ENCODE measurements at places on chromosomes 3 and 15. TPM values are rescaled to one million over a fixed set of nuclear protein-coding genes. Genes with fewer than 3 reads are reported as not detected.
A peak's percentile ranks its signal among the peaks of the same experiment; 100 is the strongest.

- DNase-seq: no peak
- H3K27ac ChIP-seq: no peak overlapping the region
- no peak overlapping the region for H3K4me3 ChIP-seq
- no peaks in the 10 kb centered on the region for H3K27me3 ChIP-seq
- H3K4me1 ChIP-seq: peaks cover 6% of the 10 kb centered on the region
These were observed 39.2 kb upstream of the HERC1 start for GRCh38 chr15:63872759-63873510.

- DNase-seq: no peak
- no peak overlapping the region for H3K4me3 ChIP-seq
- H3K27me3 ChIP-seq: no peaks in the 10 kb centered on the region
- no peak overlapping the region for H3K27ac ChIP-seq
- no peaks in the 10 kb centered on the region for H3K4me1 ChIP-seq
These were observed 244.7 kb upstream of the NR2E3 start for GRCh38 chr15:71565631-71566160.

GRCh38 chr3:196073255-196073753 lies 8.6 kb downstream of the TFRC start:
- H3K4me3 ChIP-seq: no peak overlapping the region
- peaks cover 73% of the 10 kb centered on the region for H3K36me3 ChIP-seq
- DNase-seq: peak; percentile 57
- H3K27me3 ChIP-seq: no peaks in the 10 kb centered on the region
- H3K4me1 ChIP-seq: peaks cover 4% of the 10 kb centered on the region

- no peak overlapping the region for H3K4me3 ChIP-seq
- H3K27ac ChIP-seq: no peak overlapping the region
- H3K27me3 ChIP-seq: no peaks in the 10 kb centered on the region
- no peaks in the 10 kb centered on the region for H3K4me1 ChIP-seq
These were observed 845.5 kb downstream of the ROBO2 start for GRCh38 chr3:77885381-77885780.

GRCh38 chr3:12506201-12506709 lies 22.0 kb downstream of the TSEN2 start:
- no peak for DNase-seq
- H3K4me3 ChIP-seq: no peak overlapping the region
- H3K27me3 ChIP-seq: no peaks in the 10 kb centered on the region
- H3K4me1 ChIP-seq: no peaks in the 10 kb centered on the region

DNA sequence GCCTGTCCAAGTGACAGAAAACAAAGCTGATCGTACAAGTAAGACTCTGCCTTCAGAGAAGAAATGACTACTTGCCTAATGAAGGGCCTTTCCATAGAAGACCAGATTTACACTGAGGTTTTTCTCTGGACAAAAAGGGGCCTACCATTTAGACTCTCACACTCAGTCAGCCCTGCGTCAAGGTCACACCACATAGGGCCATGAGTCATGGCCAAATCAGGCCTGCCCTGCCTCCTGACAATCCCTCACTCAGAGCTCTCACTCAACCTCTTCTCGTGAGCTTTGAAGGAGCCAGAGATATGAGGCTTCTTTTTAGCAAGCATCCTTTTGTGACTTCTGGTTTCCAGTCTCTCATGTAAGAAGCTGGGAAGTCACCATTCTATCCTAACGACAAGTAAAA lies 68.1 kb upstream of the NMNAT3 start:
- H3K4me3 ChIP-seq: no peak overlapping the region
- no peaks in the 10 kb centered on the region for H3K4me1 ChIP-seq
- H3K36me3 ChIP-seq: no peaks in the 10 kb centered on the region
- no peaks in the 10 kb centered on the region for H3K27me3 ChIP-seq
- DNase-seq: no peak

GRCh38 chr15:51267051-51267702 lies 71.2 kb downstream of the CYP19A1 start:
- no peak overlapping the region for H3K27ac ChIP-seq
- H3K4me3 ChIP-seq: no peak overlapping the region
- DNase-seq: no peak

DNA sequence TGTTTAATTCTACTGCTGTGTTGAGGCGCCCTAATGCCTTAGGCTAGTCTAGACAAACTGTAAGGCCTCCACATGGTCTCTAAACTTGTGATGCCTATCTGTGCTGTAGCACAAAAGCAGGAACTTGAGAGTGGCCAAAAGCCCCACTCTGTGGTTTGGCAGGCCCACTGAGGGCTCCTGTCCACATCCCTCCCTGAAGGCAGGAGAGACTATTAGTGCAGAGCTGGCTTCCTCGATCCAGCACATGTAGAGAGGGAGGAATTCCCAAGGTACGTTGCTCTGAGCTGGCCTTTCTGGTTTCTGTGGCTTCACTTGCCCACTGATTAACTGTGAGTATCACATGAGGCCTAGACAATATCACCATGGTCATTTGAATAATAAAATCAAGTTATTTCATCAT lies 90.6 kb downstream of the POLR2M start:
- no peak for DNase-seq
- H3K4me1 ChIP-seq: no peaks in the 10 kb centered on the region
- no peaks in the 10 kb centered on the region for H3K27me3 ChIP-seq
- no peak overlapping the region for H3K27ac ChIP-seq

DNA sequence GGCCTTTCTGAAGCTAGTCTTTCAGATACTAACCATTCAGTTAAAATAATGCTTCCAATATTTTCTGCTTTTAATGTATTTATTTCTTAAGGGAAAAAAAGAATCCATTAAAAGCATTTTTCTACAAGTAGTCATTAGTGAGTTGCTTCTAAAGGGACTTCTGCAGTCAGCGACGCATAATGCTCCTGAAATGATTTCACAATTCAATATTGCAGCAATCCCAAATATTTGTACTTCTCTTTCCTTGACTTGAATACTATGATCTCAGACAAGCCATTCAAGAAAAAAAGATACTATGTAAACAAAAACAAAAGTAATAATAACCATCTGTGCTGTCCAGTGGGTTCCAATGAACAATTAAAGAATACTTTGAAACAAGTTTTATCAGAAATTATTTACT lies 681.0 kb downstream of the DIPK2A start:
- H3K27me3 ChIP-seq: no peaks in the 10 kb centered on the region
- H3K4me1 ChIP-seq: no peaks in the 10 kb centered on the region
- no peaks in the 10 kb centered on the region for H3K36me3 ChIP-seq

GRCh38 chr3:184110316-184110725 lies 13.5 kb downstream of the HTR3E start:
- H3K36me3 ChIP-seq: no peaks in the 10 kb centered on the region
- peaks cover 12% of the 10 kb centered on the region for H3K27me3 ChIP-seq
- no peak overlapping the region for H3K4me3 ChIP-seq
- DNase-seq: no peak
- H3K4me1 ChIP-seq: no peaks in the 10 kb centered on the region
- no peak overlapping the region for H3K27ac ChIP-seq

GRCh38 chr3:79729096-79729495 lies 38.7 kb downstream of the ROBO1 start:
- no peaks in the 10 kb centered on the region for H3K27me3 ChIP-seq
- no peak overlapping the region for H3K27ac ChIP-seq
- DNase-seq: no peak

GRCh38 chr15:43854801-43855200 lies 28.0 kb downstream of the WDR76 start:
- H3K4me3 ChIP-seq: no peak overlapping the region
- no peaks in the 10 kb centered on the region for H3K4me1 ChIP-seq
- no peak for DNase-seq

- DNase-seq: no peak
- no peaks in the 10 kb centered on the region for H3K36me3 ChIP-seq
- no peak overlapping the region for H3K27ac ChIP-seq
- H3K4me3 ChIP-seq: no peak overlapping the region
- H3K27me3 ChIP-seq: no peaks in the 10 kb centered on the region
These were observed 186.5 kb downstream of the TUSC7 start for GRCh38 chr3:116896116-116896515.

- H3K4me3 ChIP-seq: no peak overlapping the region
- no peak overlapping the region for H3K27ac ChIP-seq
- H3K36me3 ChIP-seq: no peaks in the 10 kb centered on the region
- no peaks in the 10 kb centered on the region for H3K27me3 ChIP-seq
- no peaks in the 10 kb centered on the region for H3K4me1 ChIP-seq
- no peak for DNase-seq
These were observed 191.3 kb downstream of the ZMAT3 start for GRCh38 chr3:178880274-178880673.

DNA sequence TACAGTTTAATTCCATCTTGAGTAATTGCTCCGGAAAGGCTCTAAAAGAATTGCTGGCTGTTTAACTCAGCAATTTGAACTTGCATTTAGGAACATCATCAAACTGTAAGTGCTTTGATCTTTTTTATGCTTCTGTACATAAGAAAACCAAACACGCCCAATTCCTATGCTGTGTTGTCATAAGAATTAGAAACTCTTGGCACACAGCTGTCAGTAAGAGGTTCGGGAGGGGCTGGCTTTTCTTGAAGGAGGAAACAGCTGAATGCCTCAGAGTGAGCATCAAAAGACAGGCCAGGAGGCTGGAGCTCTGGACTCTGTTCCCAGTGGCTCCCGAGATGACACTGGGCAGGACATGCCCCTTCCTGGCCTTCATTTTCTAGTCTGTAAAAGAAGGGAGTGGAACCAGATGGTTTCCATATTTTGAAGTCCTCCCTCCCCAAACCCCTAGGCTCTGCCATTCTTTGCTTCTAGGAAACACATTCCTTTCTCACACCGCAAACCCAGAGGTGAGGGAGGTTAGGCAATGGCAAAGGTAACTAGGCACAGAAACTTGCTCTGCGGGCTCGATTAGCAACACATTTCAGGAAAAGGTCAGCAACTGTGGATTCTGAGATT lies 73.7 kb upstream of the DLG1 start:
- H3K27ac ChIP-seq: no peak overlapping the region
- no peaks in the 10 kb centered on the region for H3K36me3 ChIP-seq
- DNase-seq: no peak
- no peaks in the 10 kb centered on the region for H3K27me3 ChIP-seq
- H3K4me1 ChIP-seq: no peaks in the 10 kb centered on the region

- H3K27ac ChIP-seq: no peak overlapping the region
- no peaks in the 10 kb centered on the region for H3K27me3 ChIP-seq
- no peak for DNase-seq
These were observed 64.9 kb downstream of the SLC7A14 start for GRCh38 chr3:170520996-170521395.

DNA sequence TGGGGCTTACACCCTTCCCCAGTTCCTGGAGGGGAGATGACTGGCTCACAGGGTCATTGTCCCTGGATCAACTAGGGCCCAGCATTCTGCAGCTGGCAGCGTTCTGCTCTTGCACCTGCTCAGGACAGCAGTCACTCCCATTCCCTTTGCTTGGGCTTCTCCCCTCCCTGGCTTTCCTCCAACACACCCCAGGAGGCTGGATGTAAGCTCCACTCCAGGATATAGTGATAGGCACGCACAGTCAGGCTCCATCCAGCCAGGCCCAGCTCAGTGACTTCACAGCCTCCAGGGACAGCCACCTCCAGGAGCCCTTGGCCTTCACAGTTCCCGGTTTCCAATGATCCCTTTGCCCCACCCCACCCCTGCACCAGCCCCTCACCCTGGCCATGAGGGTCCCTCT lies 1.9 kb downstream of the SPTBN5 start:
- peak overlapping the region; percentile 93 for H3K27ac ChIP-seq
- no peak overlapping the region for H3K4me3 ChIP-seq
- H3K36me3 ChIP-seq: no peaks in the 10 kb centered on the region
- no peak for DNase-seq

DNA sequence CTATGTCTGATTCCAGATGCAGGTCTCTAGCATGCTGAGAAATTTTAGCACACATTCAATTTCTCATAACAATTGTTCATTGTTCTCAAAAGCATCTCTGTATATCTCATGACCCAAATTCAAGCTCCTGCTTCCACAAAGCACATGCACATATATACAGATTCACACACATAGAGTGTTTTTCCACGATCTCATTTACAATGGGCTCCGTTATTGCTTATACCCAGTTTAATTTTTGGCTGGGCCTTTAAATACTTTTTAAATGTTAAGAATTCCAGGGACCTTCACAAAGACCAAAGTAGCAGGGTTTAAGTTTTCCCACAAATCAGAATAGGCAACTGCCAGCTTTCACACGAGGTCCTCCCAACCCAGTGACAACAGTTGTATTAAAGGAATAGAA lies 333.5 kb upstream of the SEMA6D start:
- no peaks in the 10 kb centered on the region for H3K27me3 ChIP-seq
- H3K4me1 ChIP-seq: no peaks in the 10 kb centered on the region
- no peaks in the 10 kb centered on the region for H3K36me3 ChIP-seq
- DNase-seq: no peak
- H3K4me3 ChIP-seq: no peak overlapping the region
- no peak overlapping the region for H3K27ac ChIP-seq

DNA sequence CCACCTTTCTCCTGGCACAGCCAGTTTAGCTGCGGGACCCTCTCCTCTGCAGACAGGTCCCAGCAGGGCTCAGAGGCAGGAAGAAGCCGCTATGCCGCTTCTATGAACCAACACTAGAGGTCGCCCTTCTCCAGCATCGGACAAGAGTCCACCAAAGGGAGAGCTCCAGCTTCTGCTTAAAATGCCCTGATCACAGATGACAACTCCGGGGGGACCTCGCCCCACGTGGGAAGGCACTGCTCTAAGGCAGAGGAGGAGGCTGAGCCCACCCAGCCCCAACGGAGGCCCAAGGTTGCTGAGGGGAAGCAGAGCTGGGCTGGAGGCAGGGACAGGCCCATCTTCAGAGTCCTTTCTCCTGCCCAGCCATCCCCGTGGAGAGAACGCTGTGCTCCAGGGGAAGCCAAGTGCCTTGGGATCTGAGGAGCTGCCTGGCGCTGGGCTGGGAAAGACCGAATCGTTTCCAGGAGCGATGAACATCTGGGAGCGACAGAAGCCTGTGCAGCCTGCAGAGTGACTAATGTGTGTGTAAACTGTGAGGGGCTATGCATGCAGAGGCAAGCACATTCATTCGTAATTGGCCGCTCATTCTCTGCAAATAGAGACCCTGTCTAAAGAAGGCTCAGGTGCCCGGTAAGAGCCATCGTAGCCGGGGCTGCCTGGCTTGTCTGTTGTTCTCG lies 43.5 kb upstream of the BDH1 start:
- no peak overlapping the region for H3K27ac ChIP-seq
- no peaks in the 10 kb centered on the region for H3K27me3 ChIP-seq
- H3K4me3 ChIP-seq: no peak overlapping the region
- no peaks in the 10 kb centered on the region for H3K36me3 ChIP-seq
- H3K4me1 ChIP-seq: no peaks in the 10 kb centered on the region

Gene CLDN18
- 0.18 TPM for total RNA-seq

Gene ZNF385D
- total RNA-seq: 0.03 TPM

Gene CHRM5
- total RNA-seq: not detected

Gene CCK
- not detected for total RNA-seq

Gene C15orf61
- 8.2 TPM for total RNA-seq

Gene PATL2
- total RNA-seq: 53.9 TPM

Gene TM6SF1
- not detected for total RNA-seq

Gene HHATL
- total RNA-seq: not detected

Gene IGSF11
- 0.70 TPM for total RNA-seq

Data from T-cell (primary cell).